ENCODE measurements at places on chromosomes 2 and 18.

GRCh38 chr2:32623311-32623706, 4.5 kb upstream of the TTC27 start:
- DNase-seq, result no peak

- DNase-seq, result no peak
Measured at GRCh38 chr2:171930385-171930784, 8.1 kb downstream of the HAT1 start.

GRCh38 chr2:105518897-105519296, 120.0 kb upstream of the FHL2 start:
- DNase-seq, result peak; percentile 31

DNA sequence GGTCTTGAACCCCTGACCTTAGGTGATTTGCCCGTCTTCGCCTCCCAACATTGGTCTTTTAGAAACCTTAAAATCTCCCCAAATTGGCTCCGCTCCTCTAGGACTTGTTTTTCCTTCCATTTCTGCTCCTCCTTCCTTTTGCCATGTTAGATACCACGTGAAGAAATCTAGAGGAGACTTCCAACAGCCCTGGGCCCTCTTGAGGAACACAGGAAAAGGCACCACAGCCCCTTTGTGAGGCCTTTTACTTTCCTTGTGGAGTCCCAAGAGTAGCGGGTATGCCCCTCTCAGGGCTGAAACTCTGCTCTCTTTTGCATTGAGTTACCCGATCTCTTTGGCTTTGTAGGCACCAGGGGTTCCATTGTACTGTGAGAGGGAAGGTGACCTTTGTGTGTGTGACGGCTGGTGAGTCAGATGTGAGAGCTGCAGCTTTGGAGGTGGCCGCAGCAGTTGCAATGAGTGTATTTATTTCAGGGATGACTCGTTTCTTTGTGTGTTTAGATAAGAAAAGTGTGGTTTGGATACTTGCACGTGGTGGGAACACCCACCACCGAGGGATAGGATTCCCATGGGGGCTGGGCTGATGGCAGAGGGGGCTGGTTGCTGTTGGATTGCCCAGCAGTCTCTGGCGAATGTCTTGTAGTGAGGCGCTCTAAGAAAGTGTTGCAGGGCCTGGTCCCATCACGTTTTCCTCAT, 218.4 kb upstream of the HS6ST1 start:
- no peak for DNase-seq

- no peak for DNase-seq
Measured at GRCh38 chr2:231711677-231712450, 3.5 kb downstream of the PTMA start.

DNA sequence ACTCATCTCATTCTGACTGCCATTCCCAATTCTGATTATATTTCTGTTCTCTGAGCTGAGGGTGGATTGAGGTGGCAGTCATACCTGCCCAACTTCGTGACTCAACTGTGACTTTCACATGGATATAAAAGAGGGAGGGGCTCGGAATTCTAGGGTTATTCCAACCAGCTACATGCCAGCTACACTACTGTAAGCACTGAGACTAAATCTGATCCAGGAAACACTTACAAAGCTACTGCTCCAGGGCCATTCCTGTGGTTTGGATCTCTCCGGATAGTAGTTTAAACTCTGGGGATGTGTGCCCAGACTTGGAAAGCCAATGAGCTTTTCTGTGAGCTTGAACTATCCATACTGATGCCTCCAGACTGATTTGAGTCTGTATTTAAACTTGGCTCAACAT, 7.9 kb downstream of the MAP2 start:
- DNase-seq, result no peak

DNA sequence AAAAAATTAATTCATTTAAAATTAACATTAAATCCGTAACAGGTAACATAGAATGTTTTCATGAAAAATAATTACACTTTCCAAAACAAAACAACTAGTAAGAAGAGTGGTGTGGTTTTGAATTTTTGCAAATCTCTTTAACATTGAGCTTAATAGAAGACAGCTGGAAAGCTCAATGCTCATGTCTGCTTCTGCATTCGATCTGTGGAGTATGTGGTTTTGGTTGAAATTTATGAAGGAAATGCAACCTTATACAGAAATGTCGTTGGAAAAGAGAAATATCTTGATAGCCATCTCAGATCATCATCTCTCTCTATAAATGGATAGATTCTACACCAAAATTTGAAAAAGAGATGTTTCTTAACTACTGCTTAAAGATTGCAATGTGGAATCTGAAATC, 17.3 kb upstream of the FHL2 start:
- no peak for DNase-seq

DNA sequence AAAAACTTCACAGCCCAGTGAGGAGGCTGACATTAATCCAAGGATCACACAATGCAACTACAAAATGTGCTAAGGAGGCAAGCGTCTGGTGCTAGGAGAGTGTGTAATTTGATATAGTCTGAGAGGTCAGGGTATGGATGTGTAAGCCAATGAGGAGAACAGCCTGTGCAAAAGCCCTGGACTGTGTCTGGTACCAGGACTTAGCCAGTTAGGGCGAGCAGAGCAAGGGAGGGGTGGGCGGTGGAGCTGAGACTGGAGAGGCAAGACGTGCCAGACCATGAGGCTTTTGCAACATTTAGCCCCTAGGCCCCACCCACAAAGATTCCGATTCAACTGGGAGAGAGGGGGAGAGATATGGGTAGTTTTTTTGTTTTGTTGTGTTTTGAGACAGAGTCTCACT, 33.5 kb upstream of the SPRED2 start:
- DNase-seq, result no peak

DNA sequence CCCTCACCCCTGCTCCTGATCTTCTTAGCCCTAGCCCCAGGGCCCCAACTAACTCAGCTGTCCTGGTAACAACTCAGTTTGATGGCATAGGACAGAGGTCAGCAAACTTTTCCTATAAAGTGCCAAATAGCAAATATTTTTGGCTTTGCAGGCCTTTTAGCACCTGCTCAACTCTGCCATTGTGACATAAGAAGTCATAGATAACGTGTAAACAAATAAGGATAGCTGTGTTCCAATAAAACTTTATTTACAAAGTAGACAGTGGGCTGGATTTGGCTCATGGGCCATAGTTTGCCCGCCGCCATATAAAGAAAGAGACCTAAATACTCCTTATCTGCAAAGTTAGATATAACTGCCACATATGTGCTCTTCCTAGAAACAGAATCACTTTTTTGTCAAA, 27.3 kb upstream of the TMEM87B start:
- DNase-seq, result no peak

- DNase-seq, result peak; percentile 64
Measured at GRCh38 chr2:96320728-96321622, 4.1 kb upstream of the ITPRIPL1 start.

DNA sequence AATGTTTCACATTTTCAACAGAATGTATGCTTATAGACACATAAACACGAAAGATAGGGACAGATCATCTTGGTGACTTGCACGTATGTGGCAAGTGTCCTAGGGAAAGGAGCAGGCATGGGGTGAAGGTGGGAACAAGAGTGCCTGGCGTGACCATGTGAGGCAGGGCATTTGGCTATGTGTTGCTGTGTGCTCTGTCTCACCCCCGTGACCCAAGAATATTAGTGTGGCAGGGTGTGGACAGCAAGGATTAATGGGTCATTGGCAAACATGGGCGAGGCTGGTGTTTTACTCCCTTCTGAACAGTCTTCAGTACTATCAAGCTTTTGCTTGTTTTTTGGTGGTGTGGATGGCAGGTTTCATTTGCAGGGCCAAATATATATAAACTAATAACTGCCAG, 1.3 kb upstream of the VWA3B start:
- DNase-seq, result no peak

DNA sequence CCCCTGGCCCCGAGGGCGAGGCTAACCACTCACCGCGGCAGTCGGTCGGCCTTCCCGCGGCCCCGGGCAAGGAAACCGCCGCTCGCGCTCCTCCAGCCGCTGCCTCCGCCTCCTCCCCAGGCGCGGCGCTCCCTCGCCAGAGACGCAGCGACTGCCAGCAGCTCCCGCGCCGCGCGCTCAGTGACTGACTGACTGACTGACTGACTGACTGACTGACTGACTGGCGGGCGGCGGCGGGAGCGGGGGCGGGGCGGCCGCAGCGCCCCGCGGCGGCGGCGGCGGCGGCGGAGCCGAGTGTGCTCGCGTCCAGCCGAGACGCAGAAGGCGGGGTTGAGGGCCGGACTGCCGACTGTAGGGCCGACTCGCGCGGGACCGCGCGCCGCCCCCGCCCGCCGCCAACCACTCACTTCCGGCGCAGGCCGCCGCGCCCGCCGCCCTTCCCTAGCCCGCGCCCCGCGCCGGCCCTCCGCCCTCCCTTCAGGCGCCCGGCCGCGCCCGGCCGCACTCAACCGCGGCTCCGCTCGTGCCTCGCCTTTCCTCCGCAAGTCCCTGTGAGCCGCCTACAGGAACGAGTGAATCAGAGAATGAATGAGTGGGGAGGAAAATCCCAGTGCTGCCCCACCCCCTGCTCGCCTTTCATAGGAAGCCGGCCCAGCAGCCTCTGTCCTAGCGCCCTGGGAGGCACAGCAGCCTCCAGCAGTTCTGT, at the start of gene RAPH1:
Gene RAPH1 (minus strand): TSS at position 224 of the 706 bp plus-strand sequence. CDS start 39,948 bp downstream, outside the sequence.
- peak; percentile 88 for DNase-seq

- DNase-seq, result no peak
Measured at GRCh38 chr2:51581636-51582267, 549.8 kb upstream of the NRXN1 start.

- no peak for DNase-seq
Measured at GRCh38 chr18:36490897-36491296, 193.4 kb downstream of the FHOD3 start.

GRCh38 chr2:79723830-79724229, 211.0 kb downstream of the CTNNA2 start:
- DNase-seq, result peak; percentile 92

DNA sequence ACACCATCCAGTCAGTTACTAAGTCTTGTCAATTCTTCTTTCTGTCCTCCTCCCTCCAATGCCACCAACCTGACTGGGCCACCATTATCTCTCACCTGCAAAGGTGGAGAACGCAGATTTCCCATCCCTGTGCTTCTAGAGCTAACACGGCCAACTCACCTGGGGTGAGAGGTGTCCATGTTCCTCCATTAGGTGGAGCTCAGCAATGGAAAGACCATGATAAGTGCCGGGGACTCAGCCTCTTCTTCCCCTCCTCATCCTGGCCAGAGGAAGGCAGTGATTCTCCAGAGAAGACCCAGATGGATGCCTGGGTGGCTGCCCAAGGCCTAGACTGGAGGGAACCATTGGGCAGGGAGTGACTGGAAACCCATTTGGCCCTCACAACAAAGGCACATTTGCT, 48.1 kb upstream of the SLC1A4 start:
- DNase-seq, result no peak

DNA sequence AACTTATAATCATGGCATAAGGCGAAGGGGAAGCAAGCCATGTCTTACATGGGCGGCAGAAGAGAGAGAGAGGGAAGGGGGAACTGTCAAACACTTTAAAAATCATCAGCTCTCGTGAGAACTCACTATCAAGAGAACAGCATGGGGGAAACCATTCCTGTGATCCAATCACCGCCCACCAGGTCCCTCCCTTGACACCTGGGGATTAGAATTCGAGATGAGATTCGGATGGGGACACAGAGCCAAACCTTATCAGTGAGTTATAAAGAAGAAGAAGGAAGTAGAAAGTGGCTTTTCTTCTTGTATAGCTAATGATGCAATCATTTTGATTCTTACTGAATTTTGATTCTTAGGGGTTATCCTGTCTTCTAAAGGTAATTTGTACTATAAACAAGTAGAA, 51.4 kb downstream of the SMCHD1 start:
- no peak for DNase-seq

- DNase-seq, result no peak
Measured at GRCh38 chr18:49412679-49413078, 47.8 kb downstream of the DYM start.

Measured in ACHN (cell line).